ENCODE measurements at places on chromosomes 13 and 19. TPM values are rescaled to one million over a fixed set of nuclear protein-coding genes. Genes with fewer than 3 reads are reported as not detected.

DNA sequence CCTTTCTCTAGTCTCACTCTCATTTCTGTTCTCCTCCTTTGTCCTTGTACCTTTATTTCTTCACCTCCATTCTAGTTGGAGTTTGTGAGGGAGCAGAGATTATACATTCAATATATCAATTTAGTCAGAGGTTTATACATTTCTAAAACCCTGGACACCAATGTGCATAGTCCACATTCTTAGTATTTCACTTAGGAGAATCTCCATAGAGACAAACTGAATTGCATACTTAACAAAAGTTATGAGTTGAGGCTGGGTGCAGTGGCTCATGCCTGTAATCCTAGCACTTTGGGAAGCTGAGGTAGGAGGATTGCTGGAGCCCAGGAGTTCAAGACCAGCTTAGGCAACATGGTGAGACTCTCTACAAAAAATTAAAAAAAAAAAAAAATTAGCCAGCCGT, 45.3 kb downstream of the DNAJC3 start:
- DNase-seq: no peak
- H3K4me1 ChIP-seq: peaks cover 6% of the 10 kb centered on the region
- no peak overlapping the region for H3K4me3 ChIP-seq
- H3K36me3 ChIP-seq: peaks cover 46% of the 10 kb centered on the region
- H3K27me3 ChIP-seq: no peaks in the 10 kb centered on the region

DNA sequence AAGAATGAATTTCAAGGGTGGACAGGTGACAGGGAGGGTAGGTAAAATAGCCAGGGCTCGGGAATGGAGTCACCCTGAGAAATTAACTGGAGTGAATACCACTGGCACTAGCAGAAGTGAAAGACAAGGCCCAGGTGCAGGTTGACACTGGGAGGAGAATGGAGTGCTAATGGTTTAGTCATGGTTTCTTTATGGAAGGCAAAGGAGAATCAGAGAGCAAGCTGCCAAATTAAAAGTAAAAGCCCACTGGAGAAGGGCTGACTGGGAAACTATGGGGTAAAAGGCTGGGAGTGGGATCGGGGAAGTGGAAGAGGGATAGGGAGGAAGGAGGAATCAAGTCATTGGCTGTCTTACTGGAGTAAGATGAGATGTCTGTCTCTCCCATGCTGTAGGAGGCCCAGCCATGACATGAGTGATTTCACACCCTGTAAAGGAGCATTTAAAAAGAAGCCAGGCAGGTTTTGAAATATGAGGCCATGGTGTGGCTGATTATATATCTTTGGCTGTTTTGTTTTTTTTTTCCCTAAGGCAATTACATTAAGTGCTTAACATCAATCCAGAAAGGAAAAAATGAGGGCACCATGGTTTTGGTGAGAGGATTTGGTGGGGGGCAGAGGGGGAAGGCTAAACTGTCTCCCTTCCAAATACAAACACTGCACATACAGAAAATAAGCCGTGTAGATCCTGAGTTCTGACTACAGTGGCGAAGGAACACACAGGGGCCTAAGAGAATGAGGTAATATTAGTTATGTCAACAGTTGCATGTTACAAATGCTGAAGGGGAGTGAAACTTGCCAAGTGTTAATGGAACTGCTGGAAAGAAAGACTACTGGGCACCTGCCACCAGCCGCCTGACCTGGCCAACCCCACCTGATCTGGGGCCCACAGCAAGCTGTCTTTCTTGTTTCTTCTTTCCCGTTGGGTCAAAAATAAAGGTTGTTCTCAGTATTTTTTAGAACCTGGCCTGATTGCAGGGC, 183.5 kb upstream of the TSC22D1 start:
- H3K27me3 ChIP-seq: peaks cover 2% of the 10 kb centered on the region
- H3K36me3 ChIP-seq: no peaks in the 10 kb centered on the region
- DNase-seq: no peak

The ATCAY gene
- not detected for total RNA-seq

DNA sequence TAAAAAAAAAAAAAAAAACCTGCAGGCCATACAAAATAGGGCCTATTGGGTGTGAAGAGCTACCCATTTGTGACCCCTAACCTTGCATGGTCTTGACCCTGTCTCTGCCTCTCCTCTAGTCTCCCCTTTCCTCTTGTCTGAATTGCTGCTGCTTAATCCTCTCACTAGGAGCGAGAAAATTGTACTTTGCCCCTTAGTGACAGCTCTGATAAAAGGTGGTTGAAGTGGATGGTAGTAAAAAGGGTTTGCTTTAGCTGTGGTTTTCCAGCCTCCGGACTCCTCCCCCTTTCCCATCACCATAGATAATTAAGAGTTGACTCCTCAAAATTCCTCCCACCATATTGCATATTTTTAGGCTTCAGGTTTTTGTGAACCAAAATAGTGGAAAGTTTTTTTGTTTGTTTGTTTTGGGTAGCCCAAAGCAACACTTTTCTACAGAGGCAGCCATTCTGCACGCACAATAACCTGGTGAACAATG, 23.5 kb downstream of the ACTN4 start:
- no peak overlapping the region for H3K27ac ChIP-seq
- peaks cover 86% of the 10 kb centered on the region for H3K4me1 ChIP-seq
- no peak for DNase-seq
- no peaks in the 10 kb centered on the region for H3K27me3 ChIP-seq

DNA sequence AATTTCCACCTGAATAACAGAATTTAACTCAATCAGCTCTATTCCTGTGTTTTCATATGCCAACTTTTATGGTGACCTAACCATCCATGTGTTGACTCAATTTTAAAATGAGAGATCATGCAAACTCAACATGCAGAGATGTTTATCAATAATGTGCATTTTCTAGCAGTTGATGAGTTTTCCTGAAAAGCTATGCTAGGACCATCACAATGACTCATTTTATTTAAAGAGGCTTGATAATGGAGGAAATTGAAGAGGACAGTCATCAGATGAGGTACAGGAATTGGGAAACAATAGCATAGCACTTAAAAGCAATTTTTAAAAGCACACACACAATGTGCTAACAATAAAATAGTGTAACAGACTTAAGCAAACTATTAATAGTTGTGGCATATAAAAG, 127.1 kb downstream of the VWA8 start:
- no peak overlapping the region for H3K4me3 ChIP-seq
- DNase-seq: no peak
- no peaks in the 10 kb centered on the region for H3K4me1 ChIP-seq
- H3K27me3 ChIP-seq: no peaks in the 10 kb centered on the region
- H3K36me3 ChIP-seq: peaks cover 21% of the 10 kb centered on the region
- no peak overlapping the region for H3K27ac ChIP-seq

DNA sequence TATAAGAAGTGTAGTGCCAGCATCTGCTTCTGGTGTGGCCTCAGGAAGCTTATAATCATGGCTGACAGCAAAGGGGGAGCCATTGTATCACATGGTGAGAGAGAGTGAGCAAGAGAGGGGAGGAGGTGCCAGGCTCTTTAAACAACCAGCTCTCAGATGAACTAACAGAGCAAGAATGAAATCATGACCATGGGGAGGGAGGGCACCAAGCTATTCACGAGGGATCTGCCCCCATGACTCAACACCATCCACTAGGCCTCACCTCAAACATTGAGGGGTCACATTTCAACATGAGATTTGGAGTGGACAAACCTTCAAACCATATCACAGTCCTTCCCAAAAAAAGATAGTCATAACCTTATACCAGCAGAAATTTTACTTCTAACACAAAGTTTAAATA, 174.0 kb downstream of the GPC5 start:
- H3K4me3 ChIP-seq: no peak overlapping the region
- H3K27ac ChIP-seq: no peak overlapping the region
- H3K36me3 ChIP-seq: no peaks in the 10 kb centered on the region
- DNase-seq: no peak
- no peaks in the 10 kb centered on the region for H3K4me1 ChIP-seq

DNA sequence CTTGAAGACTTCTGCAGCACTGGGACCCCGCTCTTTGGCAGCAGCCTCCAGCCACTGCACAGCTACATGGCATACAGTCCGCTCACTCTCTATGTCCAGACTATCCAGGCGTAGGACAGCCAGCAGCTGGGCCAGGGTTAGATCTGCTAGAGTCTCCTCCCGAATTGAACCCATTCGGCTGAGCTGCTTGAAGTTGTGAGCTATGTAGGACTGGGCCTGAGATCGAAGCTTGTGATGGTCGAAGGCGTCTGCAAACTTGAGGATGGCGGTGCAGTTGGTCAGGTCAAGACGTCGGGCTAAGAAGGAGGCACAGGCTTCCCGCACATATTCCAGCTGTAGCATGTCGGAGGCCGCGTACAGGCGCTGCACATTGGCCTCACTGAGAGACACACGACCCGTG, 900 bp downstream of the KBTBD7 start:
- no peak for DNase-seq
- H3K27me3 ChIP-seq: no peaks in the 10 kb centered on the region
- peak overlapping the region; percentile 93 for H3K4me3 ChIP-seq
- peak overlapping the region; percentile 22 for H3K27ac ChIP-seq
- peaks cover 29% of the 10 kb centered on the region for H3K36me3 ChIP-seq

The KLK8 gene
- total RNA-seq: not detected

The OLFM4 gene
- not detected for total RNA-seq

GRCh38 chr13:32897296-32897695, 118.9 kb upstream of the KL start:
- no peak overlapping the region for H3K27ac ChIP-seq
- peaks cover 25% of the 10 kb centered on the region for H3K27me3 ChIP-seq
- no peak overlapping the region for H3K4me3 ChIP-seq
- no peak for DNase-seq
- H3K36me3 ChIP-seq: peaks cover 5% of the 10 kb centered on the region

GRCh38 chr13:41231786-41232185, 31.6 kb downstream of the MTRF1 start:
- H3K36me3 ChIP-seq: peaks cover 38% of the 10 kb centered on the region
- H3K27me3 ChIP-seq: no peaks in the 10 kb centered on the region
- H3K27ac ChIP-seq: no peak overlapping the region
